ENCODE measurements at places on chromosomes 1 and 21.

- H3K27ac ChIP-seq, result no peak overlapping the region
- H3K4me3 ChIP-seq, result no peak overlapping the region
- H3K27me3 ChIP-seq, result no peaks in the 10 kb centered on the region
- H3K36me3 ChIP-seq, result no peaks in the 10 kb centered on the region
Observed at GRCh38 chr1:93841771-93842170, 37.2 kb downstream of the DNTTIP2 start.

DNA sequence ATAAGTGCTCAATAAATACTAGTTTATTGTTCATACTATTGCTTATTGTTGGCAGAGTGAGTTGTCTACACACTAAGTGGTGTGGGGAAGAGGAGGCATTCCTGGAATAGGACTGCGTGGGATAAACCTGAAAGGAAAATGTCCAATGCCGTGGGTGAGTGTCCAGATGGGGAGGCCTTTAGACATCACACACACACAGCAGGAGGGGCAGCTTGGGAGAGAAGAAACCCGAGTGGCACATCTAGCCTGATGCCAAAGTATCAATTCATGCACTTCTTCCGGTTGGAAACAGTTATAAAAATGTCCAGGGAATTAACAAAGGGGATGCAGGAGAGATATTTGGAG, 27.3 kb downstream of the CCN1 start:
- H3K27ac ChIP-seq, result no peak overlapping the region
- no peak for DNase-seq
- H3K4me1 ChIP-seq, result no peaks in the 10 kb centered on the region
- no peak overlapping the region for H3K4me3 ChIP-seq

- DNase-seq, result no peak
- no peak overlapping the region for H3K27ac ChIP-seq
- no peak overlapping the region for H3K4me3 ChIP-seq
- no peaks in the 10 kb centered on the region for H3K36me3 ChIP-seq
- peaks cover 19% of the 10 kb centered on the region for H3K4me1 ChIP-seq
- H3K27me3 ChIP-seq, result peaks cover 18% of the 10 kb centered on the region
Observed at GRCh38 chr1:46528297-46528955, 23.0 kb downstream of the KNCN start.

- H3K27ac ChIP-seq, result no peak overlapping the region
- H3K27me3 ChIP-seq, result no peaks in the 10 kb centered on the region
- no peak for DNase-seq
- peaks cover 13% of the 10 kb centered on the region for H3K36me3 ChIP-seq
- no peak overlapping the region for H3K4me3 ChIP-seq
Observed at GRCh38 chr1:206693592-206693991, 8.9 kb downstream of the MAPKAPK2 start.

DNA sequence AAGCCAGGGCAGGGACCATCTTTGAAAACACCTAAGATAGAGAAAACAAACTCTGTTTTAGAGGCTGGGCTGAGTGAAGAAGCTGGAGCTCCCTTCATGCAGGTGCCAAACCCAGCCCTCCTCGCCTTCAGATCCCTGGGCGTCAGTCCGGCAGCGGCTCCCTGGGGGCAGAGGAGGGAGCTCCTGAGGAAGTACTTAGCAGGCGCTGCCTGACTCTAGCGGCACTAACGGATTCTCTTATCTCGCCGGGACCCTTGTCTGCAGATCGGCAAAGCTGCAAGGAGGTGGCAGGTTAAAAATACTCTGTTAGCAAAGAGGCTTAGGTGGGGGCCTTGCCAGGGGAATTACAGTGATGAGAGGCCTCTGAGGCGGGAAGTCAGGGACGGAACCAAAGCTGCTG, 79.6 kb downstream of the PLXNA2 start:
- no peak overlapping the region for H3K4me3 ChIP-seq
- H3K27me3 ChIP-seq, result peaks cover 35% of the 10 kb centered on the region
- H3K27ac ChIP-seq, result no peak overlapping the region

DNA sequence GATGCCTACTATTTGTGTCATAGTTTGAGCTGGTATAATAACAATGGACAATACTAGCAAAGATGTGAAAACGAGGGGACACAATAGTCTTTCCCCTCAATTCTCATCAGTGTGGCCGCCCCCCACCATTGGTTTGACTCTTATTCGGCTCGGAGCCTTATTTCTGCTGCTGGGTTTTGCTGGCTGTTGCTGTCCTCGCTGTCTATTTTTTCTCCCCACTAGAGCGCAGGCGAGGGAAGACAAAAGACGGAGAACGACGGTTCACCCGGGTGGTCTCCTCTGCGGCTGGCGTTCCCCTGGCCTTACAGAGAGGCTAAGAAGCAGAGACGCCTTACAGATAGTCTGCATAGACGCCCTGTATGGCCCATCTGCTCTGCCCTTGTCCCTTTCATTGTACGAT, 19.4 kb downstream of the CLIC6 start:
- H3K36me3 ChIP-seq, result no peaks in the 10 kb centered on the region
- H3K4me3 ChIP-seq, result no peak overlapping the region
- no peaks in the 10 kb centered on the region for H3K4me1 ChIP-seq
- peaks cover 21% of the 10 kb centered on the region for H3K27me3 ChIP-seq
- H3K27ac ChIP-seq, result no peak overlapping the region

GRCh38 chr1:43052786-43053439, 94.2 kb upstream of the SLC2A1 start:
- DNase-seq, result no peak
- H3K36me3 ChIP-seq, result no peaks in the 10 kb centered on the region
- H3K4me1 ChIP-seq, result peaks cover 10% of the 10 kb centered on the region
- H3K27me3 ChIP-seq, result peaks cover 4% of the 10 kb centered on the region
- no peak overlapping the region for H3K27ac ChIP-seq

DNA sequence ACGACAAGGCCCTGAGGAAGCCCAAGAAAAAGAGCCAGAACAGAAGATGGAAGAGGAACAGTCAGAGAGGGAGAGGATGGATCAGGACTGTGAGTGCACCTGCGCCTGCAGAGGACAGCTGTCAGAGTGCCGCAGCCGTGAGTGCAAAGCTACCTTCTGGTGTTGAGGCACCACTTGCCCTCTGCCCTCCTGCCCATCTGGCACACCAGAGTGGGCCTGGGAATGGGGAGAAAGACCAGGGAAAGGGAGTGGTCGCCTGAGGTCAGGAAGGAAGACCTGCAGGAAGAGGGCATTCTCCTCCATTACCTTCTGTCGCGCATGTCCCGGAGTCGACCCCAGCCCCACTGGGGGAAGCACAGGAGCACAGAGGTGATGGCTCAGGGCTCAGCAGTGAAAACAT, 26.2 kb downstream of the VASH2 start:
- H3K4me1 ChIP-seq, result peaks cover 7% of the 10 kb centered on the region
- H3K27me3 ChIP-seq, result no peaks in the 10 kb centered on the region
- H3K4me3 ChIP-seq, result no peak overlapping the region
- no peaks in the 10 kb centered on the region for H3K36me3 ChIP-seq
- no peak overlapping the region for H3K27ac ChIP-seq

GRCh38 chr1:59475737-59476136, 178.8 kb downstream of the FGGY start:
- no peak for DNase-seq
- peaks cover 5% of the 10 kb centered on the region for H3K36me3 ChIP-seq
- no peaks in the 10 kb centered on the region for H3K27me3 ChIP-seq
- H3K27ac ChIP-seq, result no peak overlapping the region

GRCh38 chr1:118264343-118264742, 79.3 kb upstream of the SPAG17 start:
- no peaks in the 10 kb centered on the region for H3K4me1 ChIP-seq
- no peaks in the 10 kb centered on the region for H3K36me3 ChIP-seq
- no peak for DNase-seq
- H3K27me3 ChIP-seq, result no peaks in the 10 kb centered on the region
- H3K27ac ChIP-seq, result no peak overlapping the region

DNA sequence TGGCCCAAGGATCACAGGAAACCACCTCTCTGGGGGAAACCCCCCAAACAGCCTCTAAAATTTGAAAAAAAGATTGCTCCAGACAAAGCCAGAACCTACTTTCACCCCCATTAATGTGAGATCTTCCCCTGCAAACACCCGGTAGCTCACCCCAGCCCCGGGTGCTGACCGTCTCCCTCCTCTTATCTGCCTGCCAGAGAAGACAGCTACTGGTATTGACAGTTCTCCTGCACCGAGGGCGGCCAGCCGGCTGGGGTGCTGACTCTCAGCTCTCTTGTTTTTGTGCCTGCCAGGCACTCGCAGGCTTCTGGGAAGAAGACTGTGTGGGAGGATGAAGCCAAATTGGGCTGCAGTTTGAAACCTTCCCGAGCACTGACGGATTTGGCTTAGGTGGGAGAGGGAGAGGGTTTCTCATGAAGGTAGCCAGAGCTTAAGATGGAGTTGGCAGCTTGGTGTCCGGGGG, 48.2 kb downstream of the RASSF5 start:
- peak overlapping the region; percentile 86 for H3K4me3 ChIP-seq
- peak overlapping the region; percentile 82 for H3K27ac ChIP-seq
- H3K27me3 ChIP-seq, result no peaks in the 10 kb centered on the region

GRCh38 chr21:14763695-14764064, 217.6 kb upstream of the SAMSN1 start:
- no peaks in the 10 kb centered on the region for H3K27me3 ChIP-seq
- peaks cover 8% of the 10 kb centered on the region for H3K36me3 ChIP-seq
- peaks cover 9% of the 10 kb centered on the region for H3K4me1 ChIP-seq

- peaks cover 10% of the 10 kb centered on the region for H3K4me1 ChIP-seq
- no peak overlapping the region for H3K27ac ChIP-seq
- peaks cover 15% of the 10 kb centered on the region for H3K27me3 ChIP-seq
- no peak for DNase-seq
- H3K4me3 ChIP-seq, result no peak overlapping the region
- no peaks in the 10 kb centered on the region for H3K36me3 ChIP-seq
Observed at GRCh38 chr1:228697207-228698016, 37.9 kb upstream of the RHOU start.

DNA sequence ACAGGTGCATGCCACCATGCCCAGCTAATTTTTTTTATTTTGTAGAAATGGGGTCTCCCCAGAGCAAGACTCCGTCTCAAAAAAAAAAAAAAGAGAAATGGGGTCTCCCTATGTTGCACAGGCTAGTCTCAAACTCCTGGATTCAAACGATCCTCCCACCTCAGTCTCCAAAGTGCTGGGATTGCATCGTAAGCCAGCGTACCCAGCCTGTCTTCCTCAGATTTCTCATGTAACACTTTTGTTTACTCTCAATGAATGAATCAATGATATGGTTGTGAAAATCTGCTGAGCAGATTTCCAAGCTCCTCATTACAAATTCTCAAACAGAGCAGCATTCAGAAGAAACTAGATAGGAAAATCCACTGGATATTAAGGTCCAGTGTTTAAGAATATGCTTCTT, 6.6 kb downstream of the CMPK1 start:
- no peak overlapping the region for H3K27ac ChIP-seq
- H3K4me3 ChIP-seq, result no peak overlapping the region
- DNase-seq, result no peak
- no peaks in the 10 kb centered on the region for H3K27me3 ChIP-seq
- H3K36me3 ChIP-seq, result peaks cover 18% of the 10 kb centered on the region

DNA sequence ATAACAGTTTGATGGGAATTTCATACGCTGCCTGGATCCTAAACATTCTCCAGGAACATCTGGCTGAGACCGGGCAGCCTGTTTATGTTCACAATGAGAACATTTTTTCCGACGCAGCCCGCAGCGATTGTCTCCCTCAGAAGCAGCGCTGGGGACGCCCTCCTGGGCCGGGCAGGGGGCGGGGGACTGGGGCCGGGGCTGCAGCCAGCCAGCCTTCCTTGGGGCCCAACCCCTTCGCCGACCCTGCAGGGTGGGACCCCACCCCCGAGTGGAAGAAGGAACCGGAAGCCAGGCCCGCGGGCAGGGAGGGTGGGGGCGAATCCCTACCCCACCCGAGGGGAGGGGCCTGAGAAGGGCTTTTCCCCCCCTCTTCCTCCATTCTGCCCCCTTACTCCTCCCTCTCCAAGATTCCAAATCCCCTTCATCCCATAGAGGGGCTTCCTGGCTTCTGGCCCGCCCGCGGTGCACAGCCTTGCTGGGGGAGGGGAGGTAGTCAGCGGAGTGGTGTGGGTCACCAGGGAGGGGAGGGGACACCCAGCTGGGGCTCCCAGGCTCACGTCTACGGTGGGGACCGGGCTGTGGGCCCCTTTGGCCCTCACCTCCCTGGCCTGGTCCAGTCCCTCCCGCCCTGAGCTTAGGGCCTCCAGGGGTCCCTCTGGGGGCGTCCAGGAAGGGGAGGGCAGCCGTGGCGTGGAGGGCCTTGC, 60.6 kb downstream of the WNT9A start:
- DNase-seq, result peak; percentile 26
- H3K27ac ChIP-seq, result no peak overlapping the region
- H3K36me3 ChIP-seq, result no peaks in the 10 kb centered on the region
- peaks cover 11% of the 10 kb centered on the region for H3K4me1 ChIP-seq

- H3K4me3 ChIP-seq, result no peak overlapping the region
- no peak overlapping the region for H3K27ac ChIP-seq
- H3K36me3 ChIP-seq, result no peaks in the 10 kb centered on the region
- DNase-seq, result peak; percentile 49
Observed at GRCh38 chr1:210448297-210448892, 119.7 kb downstream of the HHAT start.

- peak overlapping the region; percentile 28 for H3K27ac ChIP-seq
- H3K27me3 ChIP-seq, result no peaks in the 10 kb centered on the region
- H3K4me1 ChIP-seq, result peaks cover 78% of the 10 kb centered on the region
- H3K36me3 ChIP-seq, result no peaks in the 10 kb centered on the region
Observed at GRCh38 chr1:203275656-203276272, 29.6 kb upstream of the BTG2 start.

DNA sequence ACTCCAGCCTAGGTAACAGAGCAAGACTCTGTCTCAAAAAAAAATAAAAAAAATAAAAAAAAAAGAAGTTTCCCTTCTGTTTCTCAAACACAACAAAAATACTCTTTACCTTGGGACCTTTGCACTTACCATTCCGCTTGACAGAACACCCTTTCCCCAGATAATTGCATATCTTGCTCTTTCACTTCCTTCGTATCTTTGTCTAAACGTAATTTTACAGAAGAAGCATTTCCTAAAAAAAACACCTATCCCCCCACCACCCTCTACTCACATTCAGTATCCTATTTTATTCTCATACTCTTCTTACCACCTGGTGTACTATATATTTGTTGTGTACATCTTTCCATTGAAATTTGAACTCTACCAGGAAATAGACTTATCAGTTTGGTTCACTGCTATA, 32.7 kb downstream of the ASH1L start:
- DNase-seq, result no peak
- no peak overlapping the region for H3K27ac ChIP-seq
- H3K4me3 ChIP-seq, result no peak overlapping the region
- H3K36me3 ChIP-seq, result peaks cover 22% of the 10 kb centered on the region
- H3K27me3 ChIP-seq, result no peaks in the 10 kb centered on the region

DNA sequence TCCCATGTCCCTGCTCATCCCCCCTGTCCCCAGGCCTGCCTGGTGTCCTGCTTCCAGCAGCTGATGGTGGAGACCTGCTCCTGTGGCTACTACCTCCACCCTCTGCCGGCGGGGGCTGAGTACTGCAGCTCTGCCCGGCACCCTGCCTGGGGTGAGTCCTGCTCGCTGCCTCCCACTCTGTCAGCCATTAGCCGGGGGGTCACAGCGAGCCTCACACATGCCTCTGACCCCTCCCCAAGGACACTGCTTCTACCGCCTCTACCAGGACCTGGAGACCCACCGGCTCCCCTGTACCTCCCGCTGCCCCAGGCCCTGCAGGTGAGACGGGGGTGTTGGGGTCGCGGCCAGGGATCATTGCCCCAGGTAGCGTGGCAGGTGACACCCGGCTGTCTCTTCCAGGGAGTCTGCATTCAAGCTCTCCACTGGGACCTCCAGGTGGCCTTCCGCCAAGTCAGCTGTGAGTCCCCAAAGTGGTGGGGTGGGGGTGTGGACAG, 10.0 kb downstream of the SCNN1D start:
- H3K27ac ChIP-seq, result no peak overlapping the region
- peaks cover 4% of the 10 kb centered on the region for H3K36me3 ChIP-seq
- H3K27me3 ChIP-seq, result no peaks in the 10 kb centered on the region
- DNase-seq, result peak; percentile 76

GRCh38 chr1:64543831-64544230, 73.9 kb downstream of the CACHD1 start:
- H3K36me3 ChIP-seq, result no peaks in the 10 kb centered on the region
- H3K27ac ChIP-seq, result no peak overlapping the region
- H3K4me1 ChIP-seq, result peaks cover 55% of the 10 kb centered on the region
- H3K4me3 ChIP-seq, result no peak overlapping the region

Measured in activated CD8-positive, alpha-beta T cell treated with anti-CD3 and anti-CD28 coated beads, Interleukin-2, amount 10 ng/mL, durations not matched to agents 7 days and 5 days (primary cell).